ENCODE measurements at places on chromosomes 4 and X.

DNA sequence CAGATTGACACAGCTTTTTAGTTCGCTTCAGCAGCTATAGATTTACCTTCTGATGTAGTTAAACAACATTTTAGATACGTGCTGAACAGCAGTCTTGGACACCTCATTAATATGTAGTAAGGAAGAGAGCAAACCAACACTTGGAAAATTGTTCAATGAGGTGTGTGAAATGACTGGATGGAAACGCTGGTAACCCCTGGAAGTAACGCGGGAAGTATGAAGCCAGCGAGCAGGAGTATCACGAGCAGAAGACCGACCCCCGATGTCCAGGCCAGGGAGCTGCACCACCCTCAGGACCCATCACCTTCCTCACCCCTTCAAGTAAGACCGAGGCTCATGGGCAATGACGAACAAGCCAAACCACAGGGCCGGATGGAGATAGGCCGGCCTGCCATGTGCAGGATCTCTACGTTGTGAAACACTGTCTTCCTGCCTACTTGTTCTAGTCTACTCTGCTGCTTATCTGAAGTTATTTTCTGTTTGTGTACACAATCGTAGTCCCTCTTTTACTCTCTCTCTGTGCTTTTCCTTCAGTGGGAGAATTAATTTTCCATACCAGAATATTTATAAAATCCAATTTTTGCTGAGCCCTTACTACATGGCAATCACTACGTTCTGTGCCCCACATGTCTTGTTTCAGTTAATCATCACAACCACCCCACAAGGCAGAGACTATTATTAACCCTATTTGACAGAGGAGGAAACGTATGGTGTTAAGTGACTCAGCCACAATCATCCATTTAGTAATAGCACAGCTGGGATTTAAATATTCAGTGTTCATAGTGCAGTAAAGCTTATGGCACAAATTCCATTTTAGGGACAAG is 221.7 kb downstream of the APBB2 start:
- DNase-seq: no peak

DNA sequence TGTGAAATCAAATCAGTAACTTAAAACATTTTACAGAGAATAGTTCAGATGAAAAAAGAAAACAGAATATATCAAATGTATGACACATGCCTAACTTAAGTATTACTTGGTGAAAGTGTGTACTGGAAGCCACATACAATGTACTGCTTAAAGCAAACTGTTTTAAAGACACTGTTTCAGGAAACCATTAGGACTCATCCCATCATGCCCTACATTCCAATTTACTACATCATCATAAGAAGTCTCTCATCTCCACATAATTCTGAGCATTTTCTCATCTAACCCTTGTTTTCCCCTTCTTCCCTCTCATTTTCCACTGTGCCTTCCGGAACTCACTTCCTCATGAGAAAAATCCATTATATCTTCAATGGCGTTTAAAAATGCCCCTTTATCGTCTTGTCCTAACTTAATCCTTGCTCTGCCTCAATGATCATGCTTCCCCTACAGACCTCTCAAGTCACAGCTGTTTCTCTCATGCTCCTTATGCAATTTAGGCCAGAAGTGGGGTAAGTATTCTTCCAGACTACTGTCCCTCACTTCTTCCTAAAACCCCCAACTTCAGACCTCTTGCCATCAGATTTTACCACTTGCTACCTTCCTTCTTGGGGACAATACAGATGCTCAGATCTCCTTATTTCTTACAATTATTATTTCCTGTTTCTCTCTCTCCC is 26.8 kb upstream of the FGF5 start:
- DNase-seq: no peak

- no peak for DNase-seq
Observed at GRCh38 chr4:70522626-70523025, 4.3 kb downstream of the AMTN start.

DNA sequence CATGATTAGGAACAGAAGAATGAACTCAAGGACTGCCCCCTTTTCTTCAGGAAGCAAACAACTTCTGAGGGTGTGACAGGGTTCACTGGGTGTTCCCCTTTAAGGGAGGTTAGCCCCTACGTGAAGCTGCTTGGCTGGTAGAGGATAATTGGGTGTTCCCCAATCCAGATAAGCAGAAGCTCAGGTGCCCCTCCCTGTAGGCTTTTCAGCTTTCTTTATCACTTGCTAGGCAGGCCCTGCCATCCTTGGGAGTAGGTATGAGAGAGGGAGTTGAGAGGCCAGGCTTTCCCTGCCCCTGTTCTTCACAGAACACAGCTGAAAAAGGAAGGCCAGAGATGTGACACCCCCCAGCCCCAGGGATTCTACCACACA is 44.2 kb downstream of the RTL9 start:
- DNase-seq: no peak

DNA sequence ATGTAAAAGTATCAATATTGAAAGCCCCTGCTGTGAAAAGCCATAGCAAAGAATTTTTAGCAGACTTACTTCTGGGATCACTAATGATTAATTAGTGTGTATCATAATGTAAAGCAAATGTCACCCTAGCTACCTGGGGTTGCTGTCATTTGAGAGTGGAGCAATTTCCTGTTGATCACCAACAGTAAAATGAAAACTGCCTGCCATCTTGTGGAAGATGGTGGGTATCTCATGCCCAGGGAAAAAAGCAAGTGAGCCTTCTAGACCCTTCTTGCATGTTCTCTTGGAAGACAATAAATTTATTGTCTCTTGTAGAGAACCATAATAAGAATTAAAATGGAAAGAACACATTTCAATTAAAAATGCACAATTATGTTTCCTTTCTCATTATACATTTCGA is 360.2 kb downstream of the ZIC3 start:
- DNase-seq: no peak

GRCh38 chrX:45986971-45987370 is 558.2 kb downstream of the ZNF674 start:
- no peak for DNase-seq

DNA sequence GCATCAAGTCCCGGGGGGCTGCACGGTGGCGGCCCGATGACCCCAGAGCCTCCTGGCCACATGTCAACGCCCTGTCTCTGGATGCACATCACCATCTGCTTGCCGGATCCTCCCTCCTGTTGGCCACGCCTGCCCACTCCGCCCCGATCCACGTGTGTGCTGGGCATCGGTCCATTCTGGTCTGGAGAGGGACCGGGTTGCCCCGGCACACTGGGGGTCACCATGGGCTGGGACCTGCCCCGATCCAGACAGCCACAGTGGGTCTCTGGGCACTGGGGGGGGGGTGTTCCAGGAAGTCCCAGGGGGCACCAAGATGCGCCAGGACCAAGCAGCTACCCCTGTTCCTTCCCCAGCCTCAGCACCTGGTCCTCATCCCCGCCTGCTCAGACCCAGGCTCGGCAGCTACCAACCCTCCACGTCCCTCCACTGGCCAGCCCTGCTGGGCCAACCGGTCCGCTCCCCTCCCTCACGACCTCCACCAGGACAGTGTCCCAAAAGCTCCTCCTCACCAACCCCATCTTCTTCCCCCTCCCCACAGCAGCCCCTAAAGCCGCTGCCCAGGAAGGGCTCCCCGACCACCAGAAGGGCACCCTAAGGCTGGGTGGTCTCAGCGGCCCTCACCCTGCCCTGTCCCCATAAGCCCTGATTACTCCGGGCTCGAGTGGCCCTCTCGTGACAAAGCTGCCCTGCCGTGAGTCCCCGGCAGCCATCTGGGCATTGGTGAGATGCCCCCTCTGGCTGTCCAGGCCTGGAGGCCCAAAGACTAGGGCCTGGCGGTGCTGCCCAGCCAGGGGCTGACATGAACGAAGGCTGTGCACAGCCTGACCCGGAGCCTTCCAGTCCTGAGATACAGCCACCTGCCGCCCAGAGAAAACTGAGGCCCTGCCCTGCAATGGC is 4.6 kb downstream of the CTBP1 start:
- no peak for DNase-seq

Measured in caudate nucleus (tissue), 63 donors.